SJSA1 (cell line): ENCODE measurements at places on chromosomes 13 and 19.
A peak's percentile ranks its signal among the peaks of the same experiment; 100 is the strongest.

- DNase-seq = no peak
These were observed 37.9 kb downstream of the CPAMD8 start for GRCh38 chr19:16988661-16989060.

- DNase-seq = peak; percentile 63
These were observed 6.8 kb upstream of the DGKH start for GRCh38 chr13:42041684-42042035.

- DNase-seq = no peak
These were observed 25.8 kb downstream of the PRKD2 start for GRCh38 chr19:46691104-46691503.

GRCh38 chr19:35342430-35342829 is 5.3 kb upstream of the FFAR1 start:
- DNase-seq = no peak

- DNase-seq = no peak
These were observed 13.1 kb downstream of the LRCH1 start for GRCh38 chr13:46565808-46566750.

DNA sequence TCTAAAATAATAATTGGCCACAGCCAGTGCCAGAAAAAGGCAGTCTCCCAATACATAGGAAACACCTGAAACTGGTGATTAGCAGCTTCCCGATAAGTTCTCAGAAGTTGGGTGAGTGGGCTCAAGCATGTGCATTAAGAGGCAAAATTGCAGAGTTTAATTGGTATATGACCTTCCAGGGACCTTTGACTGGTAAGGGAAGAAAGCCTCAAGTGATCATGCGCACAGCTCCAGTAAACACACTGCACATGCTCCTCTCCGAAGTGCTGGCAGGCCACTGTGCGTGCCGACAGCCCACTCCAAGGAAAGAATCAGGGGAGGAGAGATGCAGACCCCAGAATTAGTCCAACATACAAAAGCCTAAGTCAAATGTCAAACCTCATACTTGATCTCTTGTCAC is 18.9 kb upstream of the CEACAM8 start:
- DNase-seq = no peak
